ENCODE measurements at places on chromosomes 6 and 20.

DNA sequence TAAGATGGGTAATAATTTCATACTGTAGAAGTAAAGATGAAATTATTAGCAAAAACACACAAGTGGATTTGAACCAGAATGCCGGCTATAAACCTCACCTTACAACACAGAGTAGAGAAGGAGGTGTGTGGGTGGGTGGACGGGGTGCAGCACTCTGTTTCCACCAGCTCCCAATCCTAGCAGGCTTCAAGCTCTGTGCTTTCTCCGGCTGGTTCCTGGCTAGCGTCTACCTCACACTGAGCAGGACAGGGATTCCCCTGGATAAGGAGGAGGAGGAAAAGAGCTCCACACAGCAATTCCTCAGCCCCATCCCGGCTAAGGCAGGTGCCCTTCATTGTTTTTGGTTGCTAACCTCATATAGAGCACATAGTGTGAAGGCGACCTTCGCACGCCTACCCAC lies 453.3 kb downstream of the C6orf118 start:
- DNase-seq, result no peak

GRCh38 chr6:50236164-50236563 lies 186.4 kb upstream of the DEFB112 start:
- no peak for DNase-seq

- no peak for DNase-seq
Measured at GRCh38 chr6:72809746-72810379, 188.0 kb downstream of the KCNQ5 start.

GRCh38 chr6:123742626-123743025 lies 61.0 kb upstream of the NKAIN2 start:
- DNase-seq, result no peak

- DNase-seq, result no peak
Measured at GRCh38 chr6:4727671-4728435, 48.4 kb upstream of the CDYL start.

DNA sequence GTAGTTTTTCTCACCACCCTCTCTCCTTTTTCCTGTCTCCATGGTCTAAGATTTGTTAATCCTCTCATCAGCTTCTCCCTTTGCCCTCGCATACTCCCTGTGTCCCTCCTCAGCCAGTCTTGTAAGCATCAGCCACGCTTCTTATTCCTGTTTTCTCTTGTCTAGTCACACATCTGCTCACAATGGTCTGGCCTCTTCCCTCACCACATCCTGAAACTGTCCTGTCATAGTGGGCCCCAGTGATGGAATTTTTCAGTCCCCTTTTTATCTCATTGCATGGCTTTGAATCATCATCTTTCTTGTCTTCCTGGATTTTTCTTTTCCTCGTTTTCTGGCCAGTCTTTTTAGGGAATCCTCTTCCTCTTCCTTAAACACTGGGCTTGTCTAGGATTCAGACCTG lies 57.2 kb downstream of the GFRA4 start:
- no peak for DNase-seq

DNA sequence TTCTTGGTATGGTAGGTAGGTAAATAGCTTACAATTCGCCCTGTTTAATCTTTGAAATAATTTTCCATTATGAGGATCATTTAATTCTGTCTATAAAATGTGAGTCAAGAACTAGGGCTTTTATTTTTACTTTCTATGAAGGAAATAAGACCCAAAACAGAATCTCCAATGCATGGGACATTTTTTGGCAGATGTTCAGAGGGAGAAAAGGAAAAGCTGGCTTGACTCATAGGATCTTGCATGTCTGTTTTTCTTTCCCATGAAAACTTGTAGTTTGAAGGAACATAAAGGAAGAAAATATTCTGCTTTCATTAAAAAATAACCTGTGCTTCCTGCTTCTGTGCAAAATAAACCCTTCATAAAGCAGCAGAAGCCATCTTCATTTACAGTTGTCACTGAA lies 143.1 kb upstream of the INSM1 start:
- no peak for DNase-seq

- DNase-seq, result no peak
Measured at GRCh38 chr6:141488488-141488887, 644.2 kb upstream of the GJE1 start.

DNA sequence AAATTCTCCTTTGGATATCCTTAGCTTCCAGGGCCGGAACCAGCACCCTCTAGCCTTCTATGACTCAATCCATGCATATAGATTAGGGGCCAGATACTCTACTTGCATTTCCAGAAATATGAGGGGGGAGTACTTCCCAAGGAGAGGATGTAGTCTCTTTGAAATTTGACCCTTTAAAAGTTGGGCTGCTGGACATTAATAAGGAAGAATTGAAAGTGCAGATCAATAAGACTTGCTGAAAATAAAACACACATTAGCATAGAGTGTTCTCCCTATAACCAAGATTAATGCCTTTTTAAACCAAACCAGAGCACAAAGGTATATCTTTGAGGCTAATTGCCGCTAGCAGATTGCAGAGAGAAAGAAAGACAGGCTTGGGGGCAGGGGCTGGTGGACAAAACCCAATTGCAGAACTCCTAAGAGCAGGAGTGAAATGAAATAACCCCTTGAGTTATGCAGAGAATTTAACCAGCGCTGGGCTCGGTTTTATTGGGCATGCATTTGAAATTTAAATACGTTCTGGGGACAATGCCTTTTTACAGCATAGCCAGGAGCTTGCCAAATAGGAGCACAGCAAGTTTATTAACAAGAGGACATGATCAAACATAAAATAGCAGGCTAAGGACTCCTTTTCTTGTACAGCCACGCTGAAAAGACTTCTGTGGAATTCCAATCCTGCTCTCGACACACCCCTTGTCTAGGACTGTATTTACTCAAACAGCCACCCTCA lies 108.2 kb upstream of the SALL4 start:
- DNase-seq, result no peak

- no peak for DNase-seq
Measured at GRCh38 chr6:3489961-3490624, 33.2 kb upstream of the SLC22A23 start.

- DNase-seq, result no peak
Measured at GRCh38 chr6:4615891-4616290, 160.3 kb upstream of the CDYL start.

- peak; percentile 63 for DNase-seq
Measured at GRCh38 chr6:54267798-54268197, 40.4 kb upstream of the TINAG start.

- DNase-seq, result no peak
Measured at GRCh38 chr6:101294051-101294638, 99.4 kb upstream of the GRIK2 start.

DNA sequence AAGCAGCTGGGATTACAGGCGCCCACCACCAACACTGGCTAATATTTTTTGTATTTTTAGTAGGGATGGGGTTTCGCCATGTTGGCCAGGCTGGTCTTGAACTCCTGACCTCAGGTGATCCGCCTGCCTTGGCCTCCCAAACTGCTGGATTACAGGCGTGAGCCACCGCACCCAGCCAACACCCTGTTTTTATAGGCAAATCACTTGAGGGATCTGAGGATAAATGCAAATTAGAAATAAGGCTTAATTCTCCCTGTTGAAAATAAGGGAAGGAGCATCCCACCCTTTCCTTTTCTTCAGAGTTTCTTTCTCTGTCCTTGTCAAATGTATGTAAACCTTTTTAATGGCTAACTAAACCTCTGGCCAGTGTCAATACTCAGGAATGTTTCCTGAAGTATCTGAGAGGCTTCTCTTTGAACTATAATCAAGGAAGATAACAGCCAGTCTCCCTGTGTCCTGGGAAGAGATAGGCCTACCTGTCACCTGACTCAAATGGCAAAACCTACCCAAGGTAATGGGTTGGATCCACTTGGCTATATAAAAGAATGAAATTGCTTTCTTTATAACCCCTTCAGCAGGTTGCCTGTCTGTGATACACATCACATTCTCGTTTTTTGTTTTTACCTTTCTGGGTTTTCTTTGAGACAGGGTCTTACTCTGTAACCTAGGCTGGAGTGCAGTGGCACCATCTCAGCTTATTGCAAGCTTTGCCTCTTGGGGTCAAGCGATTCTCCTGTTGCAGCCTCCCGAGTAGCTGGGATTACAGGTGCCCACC lies 64.5 kb upstream of the TNFAIP3 start:
- no peak for DNase-seq

- DNase-seq, result no peak
Measured at GRCh38 chr20:32356622-32357374, 1.3 kb upstream of the ASXL1 start.

DNA sequence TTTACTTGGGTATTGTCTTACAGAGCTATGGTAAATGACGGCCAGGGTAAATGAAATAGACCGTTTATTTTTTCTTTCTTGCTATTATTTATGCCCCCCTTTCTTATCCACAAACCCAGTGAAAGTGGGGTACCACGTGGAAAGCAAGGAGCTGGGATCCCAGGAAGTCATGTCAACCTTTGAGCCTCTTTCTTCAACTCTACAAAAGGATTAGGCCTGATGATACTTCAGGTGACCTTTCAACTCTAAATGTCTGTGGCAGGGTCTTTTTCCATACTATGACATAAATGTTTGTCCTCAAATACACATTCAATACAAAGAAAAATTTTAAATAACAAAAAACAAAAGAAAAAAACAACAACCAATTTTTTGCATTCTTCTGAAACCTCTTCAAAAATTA lies 291.4 kb downstream of the ADGB start:
- DNase-seq, result no peak

DNA sequence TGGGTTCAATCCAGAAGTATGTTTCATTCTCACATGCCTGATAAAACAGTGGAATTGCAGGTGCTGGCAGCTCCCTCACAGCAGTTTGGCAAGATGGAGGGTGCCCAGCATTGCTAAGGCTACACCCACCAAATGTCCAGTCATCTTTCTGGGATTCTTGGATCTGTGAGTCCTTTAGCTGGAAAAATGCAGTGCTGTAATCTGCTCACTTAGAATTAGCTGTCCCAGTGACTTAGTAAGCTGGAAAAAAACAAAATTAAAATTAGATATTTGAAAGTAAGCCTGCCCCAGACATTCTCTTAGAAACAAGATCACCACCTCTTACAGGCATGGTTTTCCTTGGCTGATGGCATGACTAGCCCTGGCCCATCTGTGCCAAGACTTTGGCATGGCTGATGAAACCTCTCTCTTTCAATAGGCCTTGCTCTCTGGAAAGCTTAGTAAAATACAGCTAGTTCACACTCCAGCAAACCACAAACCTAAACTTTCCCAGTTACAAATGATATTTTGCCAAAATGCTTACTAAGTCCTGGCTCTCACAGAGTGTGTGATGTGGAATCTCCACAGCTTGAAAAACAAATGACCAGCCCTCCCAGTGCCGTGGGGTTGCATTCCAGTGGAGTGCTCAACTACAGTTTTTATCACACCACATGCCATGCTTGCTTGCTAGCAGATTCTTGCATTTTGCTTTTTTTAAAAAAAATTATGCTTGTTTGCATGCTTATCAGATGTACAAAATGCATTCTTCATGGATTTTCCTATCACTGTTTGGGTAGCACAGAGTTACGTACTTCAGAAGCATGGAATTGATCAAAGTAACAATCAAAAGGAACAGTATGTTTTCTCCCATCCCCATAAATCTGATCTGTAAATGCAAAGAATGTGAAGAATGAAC lies 261.5 kb downstream of the EYA4 start:
- peak; percentile 2 for DNase-seq

DNA sequence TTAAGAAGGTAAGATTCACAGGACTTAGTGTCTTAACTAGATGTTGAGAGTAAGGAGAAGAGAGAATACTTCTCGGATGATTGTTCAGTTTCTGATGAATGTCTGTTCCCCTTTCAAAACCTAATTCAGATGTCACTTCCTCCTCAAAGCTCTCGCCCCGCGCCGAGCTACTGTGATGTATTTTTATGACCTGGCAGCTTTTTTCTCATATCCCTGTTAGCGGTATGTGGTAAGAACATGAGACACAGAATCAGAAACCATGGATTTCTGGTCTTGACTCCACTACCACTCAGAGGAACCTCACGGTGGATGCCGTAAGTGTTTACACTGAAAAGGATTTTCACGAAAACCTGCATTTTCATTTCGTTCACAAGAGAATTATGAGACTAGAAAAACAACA lies 48.4 kb downstream of the CEP43 start:
- no peak for DNase-seq

DNA sequence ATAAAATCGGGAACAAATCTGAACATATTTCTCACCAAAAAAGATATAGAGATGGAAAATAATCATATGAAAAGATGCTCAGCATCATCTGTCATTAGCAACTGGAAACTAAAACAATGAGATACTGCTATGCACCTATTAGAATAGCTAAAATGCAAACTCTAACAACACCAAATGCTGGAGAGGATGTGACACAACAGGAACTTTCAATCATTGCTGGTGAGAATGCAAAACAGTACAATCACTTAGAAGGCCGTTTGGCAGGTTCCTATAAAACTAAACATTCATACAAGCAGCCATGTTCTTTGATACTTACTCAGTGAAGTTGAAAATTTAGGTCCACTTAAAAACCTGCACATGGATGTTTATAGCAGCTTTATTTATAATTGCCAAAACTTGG lies 67.0 kb downstream of the FAM50B start:
- no peak for DNase-seq

DNA sequence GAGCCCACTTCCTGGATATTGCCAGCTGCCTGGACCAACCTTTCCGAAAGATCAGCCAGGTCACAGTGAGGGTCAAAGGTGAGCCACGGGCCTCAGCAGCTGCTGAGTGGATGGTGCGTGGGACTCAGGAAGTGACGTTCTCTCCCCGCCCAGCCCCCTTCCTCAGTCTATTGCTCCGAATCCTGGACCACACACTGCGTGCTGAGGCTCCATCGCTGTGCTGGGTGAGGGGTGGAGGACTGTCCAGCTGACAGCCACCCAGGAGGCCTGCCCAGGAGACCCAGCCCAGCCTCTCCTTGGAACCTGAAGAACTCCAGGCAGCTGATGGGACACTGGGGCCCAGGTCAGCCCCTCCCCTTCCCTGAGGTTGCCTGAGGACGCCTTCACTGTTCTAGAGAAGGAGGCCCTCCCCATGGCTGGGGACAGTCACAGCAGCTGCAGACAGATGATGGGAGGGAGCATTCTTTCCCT lies 94.4 kb upstream of the CD93 start:
- DNase-seq, result no peak

- DNase-seq, result no peak
Measured at GRCh38 chr6:103783329-103783728, 1076.4 kb downstream of the HACE1 start.

DNA sequence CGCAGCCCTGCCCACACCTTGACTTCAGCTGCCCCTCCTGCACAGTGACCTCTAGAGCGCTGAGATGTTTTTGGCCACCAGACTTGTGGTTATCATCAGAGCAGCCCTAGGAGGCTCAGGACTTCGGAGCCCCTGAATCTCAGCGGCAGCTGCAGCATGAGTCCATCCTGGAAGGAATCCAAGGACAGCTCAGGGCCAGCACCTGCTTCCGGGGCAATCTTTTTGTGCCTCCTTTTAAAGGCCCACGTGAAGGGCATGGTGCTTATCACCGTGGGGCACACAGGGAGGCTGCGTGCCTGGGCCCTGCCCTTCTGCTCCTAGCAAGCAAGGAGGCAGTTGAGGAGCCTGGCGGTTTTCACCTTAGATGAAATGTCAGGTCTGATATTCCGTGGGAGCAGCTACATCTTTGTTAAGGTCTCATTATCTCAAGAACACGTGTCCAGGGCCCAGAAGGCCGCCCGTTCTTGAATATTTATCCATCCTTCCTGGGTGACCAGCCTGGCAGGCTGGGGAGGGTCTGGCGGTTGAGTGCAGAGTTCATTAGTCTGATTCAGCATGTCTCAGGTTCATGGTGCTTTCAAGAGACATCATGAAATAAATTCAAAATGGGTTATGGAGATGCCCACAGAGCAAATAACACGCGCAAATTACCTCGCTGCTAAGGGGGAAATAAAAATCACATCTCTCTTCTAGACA lies 392.4 kb downstream of the TAF4 start:
- no peak for DNase-seq

Data from ACHN (cell line).